ENCODE measurements at places on chromosomes 1 and 21.

DNA sequence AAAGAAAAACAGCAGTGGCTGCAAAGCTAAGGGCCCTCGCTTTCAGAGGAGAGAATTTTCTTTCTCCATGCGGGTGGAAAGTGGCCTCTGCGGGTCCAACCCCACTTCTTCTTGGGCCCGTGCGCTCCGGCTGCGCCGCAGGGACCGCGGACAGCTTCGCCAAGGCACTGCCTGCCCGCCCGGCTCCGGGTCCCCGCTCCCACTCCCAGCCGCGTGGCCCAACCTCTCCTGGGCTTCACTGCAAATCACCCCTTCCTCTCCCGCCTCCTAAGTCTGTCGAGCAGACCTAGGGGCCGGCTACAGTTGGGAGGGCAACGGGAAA is 1.0 kb upstream of the RUNX3 start:
- no peak for DNase-seq

GRCh38 chr1:23134055-23134454 is 34.6 kb downstream of the LUZP1 start:
- no peak for DNase-seq

- no peak for DNase-seq
Measured at GRCh38 chr1:100924991-100925390, 29.1 kb downstream of the SLC30A7 start.

- DNase-seq: no peak
Measured at GRCh38 chr1:97168056-97168455, 446.5 kb downstream of the PTBP2 start.

DNA sequence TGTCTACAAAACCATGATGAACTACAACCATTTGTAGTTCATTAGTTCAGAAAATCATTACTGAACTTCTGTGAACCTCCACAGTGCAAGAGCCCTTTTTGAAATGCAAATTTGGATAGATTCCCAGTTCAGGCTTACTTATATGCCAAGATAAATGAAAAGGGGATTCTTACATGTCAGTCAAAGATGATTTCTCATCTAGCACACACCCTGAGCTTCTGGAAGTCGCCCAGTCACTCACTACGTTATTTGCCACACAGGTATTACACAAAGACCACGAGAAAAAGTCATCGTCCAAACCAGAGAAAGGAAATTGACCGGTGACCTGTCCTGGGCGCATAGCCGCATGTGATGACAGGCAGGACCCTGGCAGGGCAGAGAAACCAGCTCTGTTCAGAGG is 41.8 kb downstream of the ETS2 start:
- no peak for DNase-seq

All from urinary bladder (tissue), 4 donors.